Esophagus (tissue), 2 donors: ENCODE measurements at places on chromosomes 7 and 10. TPM values are rescaled to one million over a fixed set of nuclear protein-coding genes. Genes with fewer than 3 reads are reported as not detected.

Gene TAS2R40
- not detected for polyA plus RNA-seq

Gene HMX2
- polyA plus RNA-seq = 0.08 TPM

Gene CTAGE15
- polyA plus RNA-seq = 0.05 TPM

Gene TMEM176A
- 4.8 TPM for polyA plus RNA-seq

Gene MMD2
- not detected for polyA plus RNA-seq

Gene SUPV3L1
- 40.1 TPM for polyA plus RNA-seq

Gene OR6B1
- not detected for polyA plus RNA-seq

Gene ASZ1
- not detected for polyA plus RNA-seq

Gene LOXL4
- polyA plus RNA-seq = 0.60 TPM
